ENCODE measurements at places on chromosomes 2 and 18.

DNA sequence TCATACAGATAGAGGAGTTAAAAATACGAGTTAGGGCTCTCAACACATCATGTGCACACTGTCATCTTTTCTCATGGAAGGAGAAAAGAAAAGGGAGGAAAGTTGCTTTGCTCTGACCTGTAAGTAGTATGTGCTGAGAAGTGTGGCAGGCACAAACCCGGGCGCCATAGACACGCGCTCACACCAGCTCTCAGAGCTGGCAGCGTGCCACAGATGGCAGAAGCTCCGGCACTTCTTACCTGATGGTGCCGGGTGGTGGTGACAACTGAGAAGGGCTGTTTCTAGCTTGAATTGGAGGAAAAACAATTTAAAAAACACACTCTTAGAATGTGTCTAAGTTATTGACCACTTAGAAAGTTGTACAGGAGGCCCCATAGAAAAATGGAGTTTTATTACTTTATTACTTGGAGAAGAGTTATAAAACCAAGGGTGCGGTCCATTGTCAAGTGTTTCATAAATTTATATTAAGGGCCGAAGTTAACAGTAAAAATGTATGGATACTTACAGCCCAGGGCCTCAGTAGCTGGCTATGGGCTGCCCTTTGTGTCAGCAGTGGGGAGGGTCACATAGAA is 92.2 kb downstream of the DPP4 start:
- DNase-seq: no peak

DNA sequence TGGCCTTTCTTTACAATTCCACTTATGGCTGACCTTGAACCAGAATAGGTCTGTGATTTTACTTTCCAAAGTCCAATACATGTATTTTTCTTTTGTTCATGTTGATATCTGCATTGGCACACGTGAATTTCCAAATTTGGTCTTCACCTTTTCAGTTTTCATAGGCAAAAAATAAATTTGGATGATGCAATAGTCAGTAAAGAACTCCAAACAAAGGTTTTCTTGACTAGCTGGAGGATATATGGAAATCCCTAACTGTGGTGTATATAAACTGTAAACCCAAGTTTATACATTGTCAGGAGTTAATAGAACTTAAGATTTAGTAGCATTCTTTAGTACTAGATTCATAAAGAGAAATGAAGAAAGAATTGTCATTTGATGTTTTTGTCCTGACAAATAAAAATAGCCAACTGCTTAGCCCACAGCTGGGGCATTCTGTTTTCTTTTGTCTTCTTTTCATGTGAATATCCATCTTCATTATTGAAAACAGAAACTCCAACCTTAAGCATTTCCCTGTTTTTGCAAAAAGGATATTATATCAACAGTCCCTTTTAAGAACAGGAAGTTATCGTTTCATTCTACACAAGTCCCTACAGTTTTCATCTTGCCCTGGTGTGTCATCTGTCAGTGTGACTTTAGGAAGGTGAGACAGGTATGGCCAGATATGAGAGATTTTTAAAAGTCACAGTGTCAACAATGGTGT is 132.9 kb downstream of the BCL2 start:
- no peak for DNase-seq

GRCh38 chr18:533995-534601 is 33.6 kb upstream of the COLEC12 start:
- DNase-seq: no peak

DNA sequence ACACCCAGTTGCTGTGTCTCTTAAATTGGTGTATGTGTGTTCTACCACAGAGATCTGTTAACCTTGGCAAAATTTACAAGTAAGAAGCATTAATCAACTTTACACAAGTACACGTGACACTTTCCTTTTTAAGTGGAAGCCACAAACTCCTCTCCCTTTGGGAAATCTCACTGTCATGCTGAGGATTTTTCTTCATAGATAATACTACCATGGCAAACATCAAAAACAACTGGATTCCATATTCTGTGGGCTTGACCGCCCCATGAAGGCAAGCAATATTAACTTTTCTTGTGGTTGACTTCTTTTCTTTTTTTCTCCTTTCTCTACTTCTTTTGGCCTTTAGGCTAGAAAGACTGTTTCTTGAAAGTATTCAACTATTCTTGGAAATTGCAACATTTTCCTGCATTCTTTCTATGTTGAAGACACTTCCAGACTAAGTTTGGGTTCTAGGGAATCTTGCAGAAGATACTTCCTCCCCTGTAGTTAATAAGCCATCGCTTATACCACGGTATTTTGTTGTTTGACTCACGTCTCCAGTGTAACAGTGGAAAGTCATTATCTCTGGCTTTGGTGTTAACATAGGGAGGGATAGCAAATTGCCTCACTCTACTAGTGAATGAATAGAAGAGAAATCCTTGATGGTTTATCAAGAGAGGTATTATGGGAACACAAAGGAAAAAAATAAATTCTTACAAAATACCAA is 79.5 kb downstream of the SLC8A1 start:
- no peak for DNase-seq

GRCh38 chr2:168002021-168002553 is 245.3 kb downstream of the STK39 start:
- no peak for DNase-seq
